Aorta (tissue), 5 donors: ENCODE measurements at places on chromosomes 3 and 15. TPM values are rescaled to one million over a fixed set of nuclear protein-coding genes. Genes with fewer than 3 reads are reported as not detected.

SH2D7 gene
- total RNA-seq = not detected

FAM43A gene
- total RNA-seq = 19.4 TPM

DMXL2 gene
- total RNA-seq = 23.3 TPM

FAIM gene
- total RNA-seq = 7.0 TPM

GP5 gene
- total RNA-seq = 0.19 TPM

- no peaks in the 10 kb centered on the region for H3K36me3 ChIP-seq
- H3K4me3 ChIP-seq = no peak overlapping the region
- H3K27ac ChIP-seq = no peak overlapping the region
- no peak for DNase-seq
- no peaks in the 10 kb centered on the region for H3K27me3 ChIP-seq
Measured at GRCh38 chr3:73772076-73772886, 147.5 kb upstream of the PDZRN3 start.

DNA sequence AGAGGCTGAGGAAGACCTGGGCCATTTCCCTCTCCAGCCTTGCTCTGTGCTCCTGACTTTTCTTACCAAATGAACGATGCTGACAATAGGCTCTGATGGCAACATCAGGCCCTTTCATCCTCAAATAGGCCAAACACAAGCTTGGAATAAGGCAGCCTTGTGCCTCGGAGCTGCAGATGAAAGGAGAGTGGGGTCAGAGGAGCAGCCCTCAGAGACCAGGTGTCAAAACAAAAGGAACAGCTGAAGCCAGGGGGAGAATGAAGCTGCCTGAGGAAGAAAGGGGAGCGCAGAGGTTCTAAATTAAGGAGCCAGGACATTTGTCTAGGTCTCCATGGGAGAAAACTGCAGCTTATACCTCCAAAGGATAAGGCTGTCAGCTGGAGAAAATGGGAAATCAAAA lies 5.1 kb downstream of the BFSP2 start:
- no peak overlapping the region for H3K4me3 ChIP-seq
- H3K4me1 ChIP-seq = no peaks in the 10 kb centered on the region
- H3K27ac ChIP-seq = no peak overlapping the region
- H3K36me3 ChIP-seq = no peaks in the 10 kb centered on the region
- no peaks in the 10 kb centered on the region for H3K27me3 ChIP-seq

- H3K4me1 ChIP-seq = no peaks in the 10 kb centered on the region
- no peaks in the 10 kb centered on the region for H3K27me3 ChIP-seq
- no peaks in the 10 kb centered on the region for H3K36me3 ChIP-seq
- no peak overlapping the region for H3K4me3 ChIP-seq
Measured at GRCh38 chr15:93105485-93105884, 16.5 kb upstream of the RGMA start.

DNA sequence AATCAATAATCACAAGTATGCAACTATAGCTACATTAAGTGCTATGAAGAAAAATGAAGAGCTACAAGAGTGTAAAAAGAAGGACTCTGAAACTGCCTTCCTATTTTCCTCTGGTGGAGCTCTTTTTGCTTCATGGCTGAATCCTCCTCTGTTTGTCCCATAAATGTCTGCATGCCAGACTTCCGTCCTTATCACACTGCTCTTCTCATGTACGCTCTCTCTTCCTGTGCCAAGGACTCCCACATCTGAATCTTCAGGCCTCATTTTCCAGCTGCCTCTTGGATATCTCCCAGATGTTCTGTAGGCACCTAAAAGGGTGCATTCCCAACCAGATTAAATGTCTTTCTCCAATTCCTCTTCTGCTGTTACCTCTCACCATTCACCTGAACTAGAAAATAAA lies 123.7 kb downstream of the MECOM start:
- DNase-seq = no peak
- peaks cover 4% of the 10 kb centered on the region for H3K4me1 ChIP-seq
- no peaks in the 10 kb centered on the region for H3K36me3 ChIP-seq
- no peaks in the 10 kb centered on the region for H3K27me3 ChIP-seq
- H3K4me3 ChIP-seq = no peak overlapping the region

DNA sequence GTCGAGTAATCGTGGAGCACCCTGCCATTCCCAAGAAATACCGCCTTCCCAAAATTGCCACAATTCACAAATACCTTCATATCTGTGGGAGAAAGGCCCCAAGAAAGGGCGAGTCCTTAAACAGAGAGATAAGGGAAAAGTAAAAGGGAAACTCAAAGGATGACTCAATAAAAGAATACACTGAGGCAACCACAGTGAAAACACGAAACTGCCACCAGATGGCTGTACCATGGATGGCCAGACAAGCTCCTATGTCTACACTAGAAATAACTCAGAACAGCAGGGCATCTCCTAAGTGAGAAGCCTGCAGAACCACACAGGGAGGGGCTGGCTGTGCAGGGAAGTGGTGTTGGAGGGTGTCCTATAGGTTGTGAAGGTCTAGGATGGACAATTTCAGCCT lies 25.0 kb downstream of the SRGAP3 start:
- no peak overlapping the region for H3K4me3 ChIP-seq
- no peaks in the 10 kb centered on the region for H3K36me3 ChIP-seq
- no peak overlapping the region for H3K27ac ChIP-seq
- H3K27me3 ChIP-seq = no peaks in the 10 kb centered on the region
- DNase-seq = no peak

DNA sequence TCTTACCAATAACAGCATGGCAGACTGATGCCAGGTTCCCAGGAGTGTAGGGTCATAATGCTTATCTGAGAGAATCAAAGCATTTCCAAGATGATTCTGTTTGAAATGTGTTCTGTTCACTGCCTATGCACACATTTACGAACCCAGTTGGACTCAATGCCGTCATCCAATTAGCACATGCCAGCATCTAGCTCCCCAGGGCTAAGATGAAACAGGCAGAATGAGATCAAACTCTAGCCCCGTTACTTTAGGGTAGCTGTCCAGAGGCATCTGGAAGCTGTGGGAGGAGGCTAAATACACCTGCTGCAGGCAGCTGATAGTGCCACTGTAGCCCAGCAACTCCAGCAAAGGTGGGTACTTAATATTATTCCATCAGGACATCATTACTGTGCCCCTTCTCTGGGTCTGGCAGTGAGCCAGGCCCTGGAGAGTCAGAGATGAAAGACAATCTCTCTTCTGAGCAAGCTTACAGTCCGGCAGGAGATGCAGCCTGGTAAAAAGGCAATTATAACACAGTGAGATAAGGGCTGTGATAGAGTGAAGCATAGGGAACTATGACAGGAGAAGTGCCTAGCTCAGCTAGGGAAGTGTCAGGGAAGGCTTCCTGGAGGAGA lies 156.4 kb upstream of the PPP2R3A start:
- H3K27ac ChIP-seq = no peak overlapping the region
- no peaks in the 10 kb centered on the region for H3K27me3 ChIP-seq
- no peak for DNase-seq
- H3K4me1 ChIP-seq = no peaks in the 10 kb centered on the region
- no peak overlapping the region for H3K4me3 ChIP-seq
- H3K36me3 ChIP-seq = no peaks in the 10 kb centered on the region

DNA sequence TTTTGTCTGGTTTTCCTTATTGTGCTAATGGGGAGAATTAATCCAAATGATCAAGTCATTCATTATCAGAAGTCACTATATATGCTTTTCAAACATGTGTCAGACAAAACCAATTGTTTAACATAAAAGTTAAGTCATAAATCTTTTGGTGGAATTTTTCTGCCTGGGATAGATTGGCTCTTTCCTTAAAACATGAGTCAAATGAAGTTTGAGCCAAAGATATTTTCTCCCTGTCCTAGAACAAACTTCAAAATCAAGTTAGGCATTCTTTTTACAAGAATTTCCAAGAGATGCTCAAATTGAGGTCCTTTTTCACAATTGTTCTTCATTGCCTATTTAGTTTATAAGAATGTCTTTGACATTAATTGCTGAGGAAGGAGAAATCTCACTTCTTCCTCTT lies 138.3 kb downstream of the UACA start:
- no peaks in the 10 kb centered on the region for H3K36me3 ChIP-seq
- H3K27ac ChIP-seq = no peak overlapping the region
- H3K4me3 ChIP-seq = no peak overlapping the region
- no peak for DNase-seq
- no peaks in the 10 kb centered on the region for H3K4me1 ChIP-seq

- H3K4me3 ChIP-seq = no peak overlapping the region
- peaks cover 7% of the 10 kb centered on the region for H3K4me1 ChIP-seq
- H3K27me3 ChIP-seq = no peaks in the 10 kb centered on the region
- H3K27ac ChIP-seq = no peak overlapping the region
- no peaks in the 10 kb centered on the region for H3K36me3 ChIP-seq
- no peak for DNase-seq
Measured at GRCh38 chr3:176951586-176952292, 245.5 kb downstream of the TBL1XR1 start.

DNA sequence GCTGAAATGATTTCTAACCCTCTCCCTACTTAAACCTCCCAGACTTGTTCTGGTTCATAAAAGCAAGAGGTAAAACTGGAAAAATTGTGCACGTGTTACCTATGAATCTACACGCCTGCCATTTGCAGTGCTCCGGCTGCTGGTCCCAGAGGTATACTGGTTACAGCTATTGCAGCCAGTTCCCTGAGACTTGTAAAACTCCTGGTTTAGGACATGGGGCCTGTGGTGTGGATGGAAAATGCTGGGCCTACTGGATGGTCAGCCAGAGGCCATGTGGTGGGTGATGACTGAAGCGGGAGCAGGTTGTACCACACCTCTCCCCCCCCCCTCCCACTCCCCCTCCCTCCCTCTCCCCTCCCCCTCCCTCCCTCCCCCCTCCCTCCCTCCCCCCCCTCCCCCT lies 45.0 kb downstream of the SENP2 start:
- no peaks in the 10 kb centered on the region for H3K4me1 ChIP-seq
- DNase-seq = no peak
- H3K36me3 ChIP-seq = peaks cover 2% of the 10 kb centered on the region
- H3K4me3 ChIP-seq = no peak overlapping the region

GRCh38 chr3:9846231-9846630 lies 2.4 kb upstream of the RPUSD3 start:
- H3K4me1 ChIP-seq = no peaks in the 10 kb centered on the region
- H3K27me3 ChIP-seq = no peaks in the 10 kb centered on the region
- DNase-seq = no peak
- H3K27ac ChIP-seq = no peak overlapping the region
- no peak overlapping the region for H3K4me3 ChIP-seq
- H3K36me3 ChIP-seq = no peaks in the 10 kb centered on the region

- peak; percentile 87 for DNase-seq
- H3K4me1 ChIP-seq = peaks cover 2% of the 10 kb centered on the region
- H3K36me3 ChIP-seq = no peaks in the 10 kb centered on the region
- H3K4me3 ChIP-seq = peak within 1 kb of the TSS; percentile 86
- H3K27me3 ChIP-seq = no peaks in the 10 kb centered on the region
- H3K27ac ChIP-seq = no peak within 1 kb of the TSS
Measured at GRCh38 chr3:44554626-44555592, at the start of gene ZKSCAN7. TSS of gene ZKSCAN7 (plus strand) at chr3:44555193. CDS start at chr3:44557048, 1,855 bp downstream.

DNA sequence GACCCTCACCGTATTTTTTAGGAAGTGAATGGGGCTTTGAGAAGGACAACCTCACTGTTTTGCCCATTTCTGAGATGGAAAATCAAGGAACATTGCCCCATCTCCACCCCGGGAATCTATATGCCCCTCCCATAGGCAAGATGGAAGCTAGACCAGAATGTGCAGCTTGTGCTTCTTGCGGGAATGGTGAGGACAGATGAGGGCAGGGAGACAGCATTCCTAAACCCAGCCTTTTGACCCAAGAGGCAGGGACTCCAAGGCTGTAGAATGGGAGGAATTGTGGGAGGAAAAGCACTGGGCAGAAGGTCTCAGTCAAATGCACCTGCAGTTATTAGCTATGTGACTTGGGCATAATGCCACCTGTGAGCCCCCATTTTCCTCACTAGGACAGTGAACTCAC lies 66.9 kb downstream of the SMAD3 start:
- no peaks in the 10 kb centered on the region for H3K36me3 ChIP-seq
- DNase-seq = no peak
- no peak overlapping the region for H3K4me3 ChIP-seq
- H3K4me1 ChIP-seq = peaks cover 5% of the 10 kb centered on the region
- no peaks in the 10 kb centered on the region for H3K27me3 ChIP-seq
- H3K27ac ChIP-seq = no peak overlapping the region

DNA sequence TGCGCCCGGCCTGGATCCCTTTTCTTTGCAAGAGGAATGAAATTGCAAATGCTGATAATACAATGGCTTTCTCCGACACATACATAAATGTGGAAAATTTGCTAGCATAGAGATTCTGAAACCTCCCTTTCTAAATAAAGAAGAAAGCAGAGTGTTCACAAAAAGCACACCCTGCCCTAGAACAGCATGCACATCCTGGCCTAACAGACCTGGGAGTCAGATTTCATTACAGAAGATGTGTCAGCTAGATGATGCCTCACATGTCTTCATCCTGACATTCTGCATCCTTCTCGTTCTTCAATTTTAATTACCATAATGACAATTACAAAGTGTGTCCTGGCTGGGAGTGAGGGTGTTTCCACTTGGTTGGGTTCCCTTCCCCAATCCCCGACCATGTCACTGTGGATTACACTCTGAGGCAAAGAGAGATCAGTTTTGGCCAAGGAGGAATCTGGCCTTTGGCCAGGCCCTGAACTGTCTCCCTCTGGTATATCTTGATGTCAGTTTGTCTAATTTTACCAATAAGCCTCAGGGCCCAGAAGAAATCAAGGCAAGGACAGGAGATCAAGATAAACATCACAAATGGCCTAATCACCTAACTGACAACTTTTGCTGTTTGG lies 104.9 kb upstream of the SPATA12 start:
- no peak for DNase-seq
- no peaks in the 10 kb centered on the region for H3K27me3 ChIP-seq
- H3K27ac ChIP-seq = no peak overlapping the region
- H3K4me1 ChIP-seq = no peaks in the 10 kb centered on the region
- no peaks in the 10 kb centered on the region for H3K36me3 ChIP-seq

DNA sequence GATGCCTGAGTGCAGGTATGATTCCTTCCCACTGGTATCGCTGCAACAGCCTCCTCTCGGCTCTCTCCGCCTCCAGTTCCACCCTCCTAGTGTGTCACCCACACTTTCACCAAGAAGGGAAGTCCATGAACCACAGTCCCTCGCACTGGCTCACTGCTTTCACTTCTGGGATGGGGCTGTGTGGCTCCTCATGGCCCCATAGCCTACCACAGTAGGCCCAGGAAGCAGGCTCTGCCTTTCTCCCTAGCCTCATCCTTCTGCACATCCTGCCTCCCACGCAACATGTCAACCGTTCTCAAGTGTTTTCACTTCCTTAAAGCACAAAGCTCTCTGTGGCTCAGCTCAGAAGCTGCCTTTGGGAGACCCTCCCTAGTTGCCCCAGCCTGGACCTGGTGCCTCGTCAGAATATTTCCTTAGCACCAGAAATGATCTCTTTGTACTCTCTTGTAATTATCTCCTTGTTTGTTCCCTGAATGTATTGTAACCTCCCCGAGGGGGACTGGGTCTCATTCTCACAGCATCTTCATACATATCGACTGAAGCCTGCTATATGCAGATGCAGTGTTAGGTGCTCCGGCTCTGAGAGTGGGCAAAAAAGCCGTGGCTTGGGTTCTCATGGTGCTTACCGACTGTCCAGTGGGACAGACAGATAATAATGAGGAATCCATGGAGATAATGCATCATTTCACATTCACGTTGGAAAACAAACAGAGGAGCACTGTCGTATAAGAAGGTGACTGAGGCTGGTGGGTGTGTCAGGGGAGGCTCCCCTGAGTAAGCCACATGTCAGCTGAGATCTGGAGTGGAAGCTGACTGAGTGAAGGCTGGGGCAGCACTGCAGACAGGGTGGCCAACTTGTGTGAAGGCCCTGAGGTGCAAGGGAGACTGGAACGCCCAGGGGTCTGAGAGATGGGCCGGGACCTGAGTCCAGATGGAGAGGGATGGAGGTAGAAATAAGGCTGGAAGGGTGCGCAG lies 107.1 kb downstream of the DGKG start:
- H3K36me3 ChIP-seq = peaks cover 4% of the 10 kb centered on the region
- DNase-seq = peak; percentile 63
- no peak overlapping the region for H3K27ac ChIP-seq

GRCh38 chr3:37310666-37311050 lies 136.3 kb upstream of the LRRFIP2 start:
- H3K27me3 ChIP-seq = no peaks in the 10 kb centered on the region
- H3K4me3 ChIP-seq = no peak overlapping the region
- no peaks in the 10 kb centered on the region for H3K36me3 ChIP-seq
